ENCODE measurements at places on chromosomes 1 and 21. TPM values are rescaled to one million over a fixed set of nuclear protein-coding genes. Genes with fewer than 3 reads are reported as not detected.

DDI2 gene
- 8.0 TPM for polyA plus RNA-seq

LCE2C gene
- polyA plus RNA-seq = not detected

NEK2 gene
- 15.8 TPM for polyA plus RNA-seq

CFHR3 gene
- 1.4 TPM for polyA plus RNA-seq

HES5 gene
- polyA plus RNA-seq = 0.16 TPM

SYDE2 gene
- polyA plus RNA-seq = 5.8 TPM

OPTC gene
- 0.50 TPM for polyA plus RNA-seq

MPL gene
- not detected for polyA plus RNA-seq

LCE3D gene
- 0.52 TPM for polyA plus RNA-seq

ADAMTSL4 gene
- polyA plus RNA-seq = 5.8 TPM

SLC9C2 gene
- polyA plus RNA-seq = not detected

MROH9 gene
- not detected for polyA plus RNA-seq

Data from GM23338 (cell line).